ENCODE measurements at places on chromosomes 3 and 15. TPM values are rescaled to one million over a fixed set of nuclear protein-coding genes. Genes with fewer than 3 reads are reported as not detected.

DNA sequence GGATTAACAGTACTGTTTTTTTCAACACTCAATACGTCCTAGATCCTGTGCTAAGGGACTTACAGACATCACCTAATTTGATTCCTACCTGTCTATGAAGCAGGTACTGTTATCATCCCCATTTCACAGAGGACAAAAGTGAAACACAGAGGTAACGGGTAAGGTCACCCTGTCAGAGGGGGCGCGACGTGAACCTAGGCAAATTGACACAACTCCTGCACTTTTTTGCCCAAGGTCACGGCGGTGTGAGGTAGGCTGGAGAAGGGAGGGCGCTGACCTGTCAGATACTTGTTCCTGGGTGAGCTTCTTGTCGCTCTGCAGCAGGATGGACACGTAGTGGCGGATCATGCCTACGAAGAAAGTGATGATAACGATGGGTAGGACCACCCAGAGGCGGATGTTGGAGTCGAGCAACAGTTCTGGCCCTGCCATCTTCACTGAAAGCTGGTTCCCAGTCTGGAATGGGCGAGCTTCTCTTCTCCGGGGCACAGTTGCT lies 363 bp downstream of the EMC3 start:
- no peak for DNase-seq

EOMES gene
- not detected for total RNA-seq

DNA sequence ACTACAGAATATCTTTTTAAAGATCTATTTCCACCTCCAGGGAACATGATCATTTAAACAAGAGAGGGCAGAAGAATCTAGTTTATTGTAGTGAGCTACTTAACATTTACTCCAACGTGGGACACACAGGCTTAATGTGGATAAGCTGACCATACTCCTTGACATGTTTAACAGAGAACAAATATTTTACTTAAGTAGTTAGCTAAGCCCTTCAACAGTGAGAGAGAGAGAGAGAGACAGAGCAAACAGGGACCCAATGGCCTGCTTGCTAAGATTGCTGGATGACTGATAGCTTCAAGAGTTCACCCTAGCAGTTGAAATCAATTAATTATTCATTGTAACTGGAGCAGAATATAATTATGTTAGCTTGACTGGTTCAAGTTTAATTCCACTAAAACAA lies 158.6 kb downstream of the ADAM10 start:
- DNase-seq = no peak

DNA sequence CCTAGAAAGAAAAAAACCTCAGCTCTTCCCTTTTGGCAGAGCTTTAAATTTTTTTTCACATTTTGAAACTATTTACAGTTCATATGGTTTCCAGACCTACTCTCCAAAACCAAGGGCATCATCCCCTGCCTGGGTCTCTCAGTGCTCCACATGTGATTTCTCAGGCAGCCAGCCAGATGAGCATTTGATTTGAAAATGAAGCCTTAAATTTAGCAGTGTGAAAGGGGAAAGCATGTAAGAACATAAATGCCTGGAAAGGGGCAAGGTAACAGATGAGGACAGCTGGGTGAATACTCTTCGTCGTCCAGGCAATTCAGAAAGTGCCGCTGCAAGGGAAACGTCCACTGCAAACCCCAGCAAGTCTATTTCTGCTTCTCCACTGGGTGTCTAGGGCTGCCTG lies 94.8 kb downstream of the ATP8B4 start:
- DNase-seq = peak; percentile 51

DNA sequence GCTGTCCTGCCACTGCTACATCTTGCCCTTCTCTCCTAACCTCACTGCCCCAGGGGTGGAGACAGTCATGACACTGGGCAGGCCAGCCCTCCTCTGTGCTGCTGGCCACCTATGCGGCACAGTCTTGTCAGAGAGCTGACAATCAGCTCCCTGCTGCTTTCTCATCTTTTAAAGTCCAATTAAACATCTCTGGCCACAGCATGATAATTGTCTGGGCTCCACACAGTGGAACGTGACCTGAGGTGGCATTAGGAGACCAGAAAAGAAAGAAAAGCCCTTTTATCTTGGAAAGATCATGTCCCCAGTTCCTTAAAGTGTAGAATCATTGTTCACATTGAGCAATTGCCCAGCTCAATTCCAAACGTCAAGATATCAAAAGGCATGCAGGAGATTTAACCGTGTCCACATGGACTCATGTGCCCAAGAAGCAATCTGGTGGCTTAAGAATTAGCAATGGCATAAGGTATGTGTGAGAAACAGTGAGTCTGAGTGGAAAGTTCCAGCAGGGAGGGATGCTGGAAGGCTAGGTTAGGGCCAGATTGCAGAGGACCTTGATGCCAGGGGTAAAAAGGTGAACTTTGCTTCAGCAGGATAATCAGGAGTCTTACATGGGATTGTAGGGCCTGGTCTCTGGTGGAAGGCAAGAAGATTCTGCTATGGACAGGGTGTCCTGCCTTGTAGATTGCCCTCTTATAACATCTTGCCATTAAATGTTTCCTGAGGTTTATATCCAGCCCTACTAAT lies 15.3 kb upstream of the CACNA1D start:
- DNase-seq = no peak

GRCh38 chr3:24259901-24260512 lies 234.6 kb downstream of the THRB start:
- DNase-seq = peak; percentile 56

ABHD5 gene
- total RNA-seq = 14.8 TPM

- peak; percentile 51 for DNase-seq
These were observed 107.3 kb downstream of the ITPR1 start for GRCh38 chr3:4600493-4600892.

GRCh38 chr3:120555657-120556509 lies 40.3 kb upstream of the NDUFB4 start:
- no peak for DNase-seq

GRCh38 chr3:52299247-52299878 lies 11.7 kb downstream of the GLYCTK start:
- no peak for DNase-seq

GRCh38 chr3:110473405-110473804 lies 598.2 kb upstream of the NECTIN3 start:
- no peak for DNase-seq

DNA sequence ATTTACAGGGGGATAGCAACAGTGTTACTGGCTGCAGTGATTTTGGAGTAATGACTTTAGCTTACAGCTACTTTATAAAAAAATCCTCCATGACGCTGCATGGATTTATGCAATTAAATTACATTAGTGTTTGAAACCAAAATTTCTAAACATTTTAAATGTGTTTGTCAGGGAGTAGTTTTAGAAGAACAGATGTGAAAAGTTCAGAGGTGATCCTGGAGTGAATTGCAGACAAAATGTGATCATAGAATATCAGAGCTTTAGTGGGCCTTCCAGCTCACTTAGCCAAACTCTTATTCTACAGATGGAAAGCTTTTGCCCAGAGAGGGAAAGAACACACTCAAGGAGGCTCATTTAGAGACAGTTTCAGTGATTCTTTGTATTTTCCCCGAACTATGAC lies 376.3 kb downstream of the LPP start:
- peak; percentile 23 for DNase-seq

GRCh38 chr15:68683551-68683950 lies 104.8 kb downstream of the CORO2B start:
- no peak for DNase-seq

SI gene
- total RNA-seq = not detected

GRCh38 chr3:12273045-12273695 lies 15.7 kb upstream of the PPARG start:
- DNase-seq = peak; percentile 55

DNA sequence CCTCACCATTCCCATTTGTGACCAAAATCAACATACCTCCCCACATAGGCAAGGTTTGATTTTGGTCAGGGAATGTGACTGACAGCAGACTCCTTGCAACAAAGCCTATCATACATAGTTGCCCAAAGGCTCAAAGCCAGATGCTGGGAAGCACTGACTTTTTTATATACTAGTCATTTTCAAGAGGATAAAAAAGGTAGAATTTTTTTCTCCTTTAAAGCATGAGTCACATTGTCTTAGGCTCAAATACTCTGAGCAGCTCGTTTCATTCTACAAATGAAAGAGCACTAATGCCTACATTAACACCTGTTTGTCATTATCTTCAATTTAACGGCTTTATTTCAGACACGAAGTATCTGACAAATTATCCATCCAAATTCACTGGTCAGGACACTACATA lies 36.2 kb downstream of the ICE2 start:
- no peak for DNase-seq

RHCG gene
- not detected for total RNA-seq

- DNase-seq = no peak
These were observed 51.8 kb upstream of the ANKRD34C start for GRCh38 chr15:79230766-79231165.
